Fibroblast of the conjunctiva (primary cell): ENCODE measurements at places on chromosomes 6 and 20.
A peak's percentile ranks its signal among the peaks of the same experiment; 100 is the strongest.

GRCh38 chr6:41801380-41801779 lies 13.9 kb downstream of the TOMM6 start:
- peak; percentile 16 for DNase-seq

DNA sequence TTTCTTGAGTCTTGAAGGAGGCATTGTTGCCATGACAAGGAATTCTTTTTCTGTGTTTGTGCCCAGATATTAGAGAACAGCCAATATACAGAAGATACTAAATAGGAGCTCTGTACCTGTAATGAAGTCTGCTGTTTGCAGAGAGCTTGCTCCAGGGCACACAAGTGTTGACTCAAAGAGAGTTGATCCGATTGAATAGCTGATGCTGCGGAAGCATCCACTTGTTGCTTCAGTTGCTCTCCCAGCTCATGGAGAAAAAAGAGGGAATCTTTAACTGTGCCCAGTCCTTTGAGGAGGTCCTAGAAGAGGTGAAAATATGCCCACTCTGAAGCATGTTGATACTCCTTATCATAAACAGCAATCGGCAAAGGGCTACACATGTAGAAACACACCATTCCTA lies 411.4 kb downstream of the ESR1 start:
- no peak for DNase-seq

DNA sequence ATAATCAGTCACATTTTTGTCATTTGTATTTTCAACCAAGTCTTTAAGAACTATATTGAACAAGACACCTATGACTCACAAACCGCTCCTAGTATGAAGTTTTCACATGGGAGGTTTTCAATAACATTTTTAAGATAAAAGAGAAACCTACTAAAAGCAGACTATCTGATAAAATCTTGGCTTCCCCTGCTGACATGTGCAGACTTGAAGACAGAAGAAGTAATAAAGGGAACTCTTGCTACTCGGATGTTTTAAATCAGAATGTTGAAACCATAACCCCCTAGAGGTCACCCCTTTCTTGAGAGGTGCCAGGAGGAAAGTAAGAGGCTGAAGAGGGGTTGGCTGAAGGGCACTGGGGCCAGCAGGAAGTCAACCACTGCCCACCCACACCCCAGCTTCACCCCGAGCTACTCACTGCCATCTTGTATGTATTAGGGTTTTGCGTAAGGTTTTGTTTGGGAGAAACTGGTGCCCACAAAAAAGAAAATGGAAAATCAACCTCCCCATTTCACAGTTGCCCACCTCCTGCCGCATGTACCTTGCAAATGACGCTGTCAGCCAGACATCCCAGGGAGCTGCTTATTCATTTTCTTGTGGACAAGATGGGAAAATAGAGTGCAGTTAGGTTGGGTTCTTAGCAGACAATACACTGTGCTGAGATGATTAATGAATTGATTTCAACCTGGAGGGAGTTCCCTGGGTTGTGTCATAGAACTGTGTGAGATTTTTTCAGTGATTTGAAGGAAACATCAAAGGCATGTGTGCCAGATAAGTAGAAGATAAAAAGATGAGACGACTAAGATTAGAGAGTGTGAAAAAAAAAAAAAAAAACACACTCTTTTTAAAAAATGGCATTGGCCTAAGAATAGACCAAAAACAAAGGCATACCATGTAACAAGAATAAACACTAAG lies 83.2 kb upstream of the TAB2 start:
- DNase-seq: no peak

GRCh38 chr20:46832555-46832954 lies 62.1 kb upstream of the EYA2 start:
- no peak for DNase-seq

GRCh38 chr6:514396-514978 lies 122.9 kb downstream of the IRF4 start:
- no peak for DNase-seq

DNA sequence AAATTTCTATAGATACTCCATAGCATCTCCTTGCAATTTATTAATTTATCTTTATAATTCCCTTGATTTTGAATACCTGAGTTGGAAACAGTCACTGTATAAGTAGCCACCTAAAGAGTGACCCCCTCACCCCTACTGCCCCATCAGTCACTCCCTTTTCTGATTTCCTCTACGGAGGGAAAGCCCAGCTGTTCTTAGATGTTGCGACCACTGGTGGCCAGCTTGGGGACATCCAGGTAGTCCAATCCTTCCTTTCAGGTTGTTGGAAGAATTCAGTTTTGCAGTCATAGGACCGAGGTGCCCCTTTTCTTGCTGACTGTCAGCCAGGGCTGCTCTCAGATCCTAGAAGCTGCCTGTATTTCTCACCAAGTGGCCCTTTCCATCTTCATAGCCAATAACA lies 87.8 kb downstream of the BMP6 start:
- DNase-seq: no peak

DNA sequence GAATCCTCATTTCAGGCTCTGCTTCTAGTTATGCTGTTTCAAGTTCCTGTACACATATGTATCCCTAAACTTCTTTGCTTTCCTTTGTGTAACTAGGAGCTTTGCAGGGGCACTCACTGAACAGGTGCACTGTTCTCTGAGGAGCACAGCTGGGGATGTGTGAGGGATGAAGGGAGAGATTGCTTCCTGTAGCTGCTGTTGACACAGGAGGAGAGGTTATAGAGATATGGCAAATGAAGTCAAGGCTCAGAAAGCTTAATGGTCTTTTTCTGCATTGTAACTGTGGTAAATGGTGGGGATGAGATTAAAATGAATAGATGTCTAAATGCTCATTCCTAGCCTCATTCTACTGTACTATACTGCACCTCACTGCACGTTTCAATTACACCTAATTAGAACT lies 454.3 kb downstream of the BTBD3 start:
- DNase-seq: no peak

DNA sequence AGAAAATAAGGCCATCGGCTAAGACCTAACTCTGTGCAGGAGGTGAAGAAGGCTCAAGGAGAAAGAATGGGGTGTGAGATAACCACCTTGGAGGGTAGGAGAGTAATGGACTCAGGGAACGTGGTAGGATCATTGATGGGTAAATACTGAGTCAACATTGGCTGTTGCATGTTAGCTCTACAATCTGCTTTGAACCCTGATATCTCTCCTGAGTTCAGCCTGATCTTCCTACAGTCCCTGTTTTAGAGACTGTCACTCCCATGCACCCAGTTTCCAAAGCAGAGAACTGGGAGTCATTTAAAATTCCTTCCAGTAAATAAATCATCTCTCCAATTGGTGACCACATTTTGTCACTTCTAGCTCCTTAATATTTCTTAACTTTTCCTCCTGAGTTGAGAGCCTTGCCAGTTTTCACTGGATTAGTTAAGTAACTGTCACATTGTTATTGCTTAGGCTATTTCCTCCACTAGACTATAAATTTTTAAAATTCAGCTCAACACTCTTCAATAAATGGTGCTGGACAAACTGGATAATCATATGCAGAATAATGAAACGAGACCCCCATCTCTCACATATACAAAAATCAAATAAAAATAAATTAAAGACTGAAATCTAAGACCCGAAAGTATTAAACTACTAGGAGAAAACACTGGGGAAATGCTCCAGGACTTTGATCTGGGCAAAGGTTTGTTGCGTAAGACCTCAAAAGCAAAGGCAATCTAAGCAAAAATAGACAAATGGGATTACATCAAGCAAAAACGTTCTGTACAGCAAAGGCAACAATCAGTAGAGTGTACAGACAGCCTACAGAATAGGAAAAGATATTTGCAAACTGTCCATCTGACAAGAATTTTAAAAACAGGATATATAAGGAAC lies 138.9 kb upstream of the TMEM170B start:
- DNase-seq: no peak

DNA sequence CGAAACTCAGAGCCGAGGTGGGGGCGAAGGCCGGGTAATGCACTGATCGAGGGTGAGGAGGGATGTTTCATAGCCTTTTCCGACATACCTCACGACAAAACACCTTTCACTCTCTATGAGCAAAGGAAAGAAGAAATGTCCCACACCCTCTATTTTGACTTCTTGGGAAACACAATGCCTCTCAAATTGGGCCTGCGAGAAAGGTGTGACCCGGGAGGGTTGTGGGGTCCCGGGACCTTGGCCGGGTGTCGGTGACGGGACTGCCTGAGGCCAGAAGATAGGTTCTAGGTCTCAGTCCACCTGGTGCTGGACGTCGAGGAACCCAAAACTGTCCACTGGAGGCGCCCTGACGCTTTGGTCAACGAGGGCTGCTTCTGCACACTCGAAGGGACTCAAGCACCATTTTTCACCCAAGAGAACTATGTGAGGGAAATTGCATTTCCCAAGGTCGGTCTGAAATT lies 41.1 kb upstream of the OSTM1 start:
- no peak for DNase-seq

DNA sequence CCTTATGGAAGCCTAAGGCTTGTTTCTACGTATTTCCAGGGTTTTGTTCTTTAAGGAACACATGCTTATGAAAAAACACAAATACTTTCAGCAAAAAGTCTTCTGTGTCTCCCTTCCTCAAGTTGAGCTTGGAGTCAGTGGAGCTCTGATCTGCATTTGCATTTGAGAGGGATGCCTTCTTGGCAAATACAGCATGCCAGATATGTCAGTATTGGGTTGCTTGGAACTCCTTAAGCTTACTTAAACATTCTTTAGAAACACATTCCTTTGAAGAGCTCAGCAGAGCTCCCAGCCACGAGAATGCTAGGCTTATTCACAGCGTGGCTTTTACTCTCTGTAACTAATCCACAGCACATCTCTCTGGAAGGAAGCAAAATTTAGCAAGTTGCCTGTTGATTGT lies 68.3 kb downstream of the ANKRD6 start:
- no peak for DNase-seq

DNA sequence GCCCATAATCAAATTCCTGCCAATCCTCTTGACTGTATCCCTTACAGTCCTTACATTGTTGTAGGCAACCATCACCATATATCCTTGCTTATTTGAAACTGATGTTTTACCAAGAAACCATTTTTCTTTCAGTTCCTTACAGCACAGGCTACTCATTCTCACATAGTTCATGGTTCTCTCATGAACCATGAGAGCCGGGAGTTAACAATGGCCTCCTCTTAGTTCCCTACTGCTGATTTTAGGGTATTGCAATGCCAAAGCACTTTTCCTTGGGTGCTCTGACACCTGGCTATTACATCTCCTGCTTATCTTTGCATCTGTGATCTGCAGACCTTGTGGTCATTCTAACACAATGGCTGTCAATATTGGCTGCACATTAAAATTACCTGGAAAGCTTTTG lies 133.4 kb downstream of the MYB start:
- no peak for DNase-seq

- no peak for DNase-seq
These were observed 64.7 kb upstream of the APCDD1L start for GRCh38 chr20:58579819-58580473.

GRCh38 chr6:158752613-158753012 lies 66.6 kb downstream of the EZR start:
- DNase-seq: no peak

DNA sequence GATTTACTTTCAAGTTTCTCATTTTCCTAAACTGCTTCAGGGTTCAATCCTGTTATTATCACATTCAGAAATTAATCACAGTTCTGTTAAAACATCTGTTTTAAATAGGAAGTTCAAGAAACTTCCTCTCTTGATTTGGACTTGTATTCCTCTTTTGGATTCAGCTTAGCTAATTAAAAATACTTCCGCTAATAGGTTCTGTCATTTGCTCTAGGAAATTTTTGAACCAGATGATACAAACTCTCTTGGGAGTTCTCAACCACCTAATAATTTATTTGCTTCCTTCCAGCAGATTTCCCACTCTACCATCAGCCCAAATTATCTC lies 15.9 kb upstream of the TMEM30A start:
- DNase-seq: no peak

DNA sequence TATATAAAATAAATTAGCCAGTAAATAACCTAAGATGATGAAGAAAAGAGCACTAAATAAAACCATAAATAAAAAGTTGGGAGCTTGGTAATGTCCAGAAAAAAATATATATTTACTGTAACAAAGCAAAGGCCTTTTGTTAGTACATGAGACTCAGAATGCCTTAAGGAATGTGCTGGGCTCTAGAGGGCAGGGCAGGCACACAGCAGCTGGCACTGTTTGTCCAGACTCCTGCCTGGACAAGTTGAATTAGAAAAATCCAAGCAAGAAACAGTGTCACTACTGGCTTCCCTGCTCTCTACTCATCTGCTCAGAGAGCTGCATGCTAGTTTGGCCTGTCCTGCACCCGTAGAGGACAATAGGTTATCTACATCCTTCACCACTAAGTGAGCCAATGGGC lies 8.8 kb downstream of the DEFB129 start:
- DNase-seq: no peak

GRCh38 chr6:31058128-31058894 lies 48.0 kb downstream of the MUC22 start:
- DNase-seq: peak; percentile 88

DNA sequence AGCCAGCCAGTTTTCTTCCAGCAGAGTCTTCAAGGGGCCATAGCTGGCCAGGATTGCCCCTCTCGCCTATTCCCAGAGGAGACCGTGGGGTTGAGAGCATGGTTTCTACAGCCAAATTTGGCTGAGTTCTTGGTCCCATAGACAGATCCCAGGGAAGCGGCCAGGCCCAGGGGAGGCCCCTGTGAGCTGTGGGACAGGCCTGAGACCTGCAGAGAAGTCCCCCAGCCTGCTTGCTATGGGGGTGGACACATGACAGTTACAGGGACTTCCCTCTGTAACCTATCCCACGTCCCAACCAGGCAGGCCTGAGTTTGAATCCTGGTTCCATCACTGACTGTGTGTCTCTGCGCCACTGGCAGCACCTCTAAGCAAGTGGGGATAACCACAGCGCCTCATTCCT lies 2.6 kb downstream of the TCF15 start:
- no peak for DNase-seq

DNA sequence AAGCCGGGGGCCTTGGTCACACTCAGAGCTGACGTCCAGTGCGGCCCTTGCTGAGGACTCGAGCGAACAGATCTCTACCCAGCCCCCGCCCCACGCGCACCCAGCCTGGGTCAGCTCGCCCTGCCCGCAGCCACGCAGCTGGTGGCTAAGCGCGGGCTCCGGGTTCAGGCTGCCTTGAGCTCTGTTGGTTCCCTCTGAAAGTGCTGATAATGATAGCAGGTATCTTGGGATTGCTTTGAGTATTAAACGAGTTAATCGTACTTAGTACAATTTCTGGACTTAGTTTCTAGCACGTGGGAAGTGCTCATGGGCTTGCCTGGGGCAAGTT lies 88.1 kb upstream of the TGM3 start:
- DNase-seq: no peak

DNA sequence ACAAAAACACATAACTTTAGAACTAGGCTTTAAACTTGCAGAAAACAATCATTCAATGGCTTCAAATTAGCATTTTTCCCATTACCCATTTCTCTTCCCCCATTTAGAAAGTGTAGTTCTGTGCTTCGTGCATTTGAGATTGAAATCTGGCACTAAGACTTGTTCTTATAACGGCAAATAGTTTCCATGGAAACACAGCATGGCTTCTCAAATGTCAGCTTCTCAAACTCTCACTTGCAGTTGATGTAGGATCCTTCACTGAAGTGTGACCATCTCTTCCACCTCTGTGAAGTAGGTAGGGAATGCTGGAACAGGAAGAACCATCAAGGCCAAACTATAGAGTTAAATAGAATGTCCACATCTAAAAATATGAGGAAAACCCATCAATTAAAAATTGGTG lies 52.2 kb downstream of the MANEA start:
- DNase-seq: no peak
